ENCODE measurements at places on chromosomes 1 and 21.

DNA sequence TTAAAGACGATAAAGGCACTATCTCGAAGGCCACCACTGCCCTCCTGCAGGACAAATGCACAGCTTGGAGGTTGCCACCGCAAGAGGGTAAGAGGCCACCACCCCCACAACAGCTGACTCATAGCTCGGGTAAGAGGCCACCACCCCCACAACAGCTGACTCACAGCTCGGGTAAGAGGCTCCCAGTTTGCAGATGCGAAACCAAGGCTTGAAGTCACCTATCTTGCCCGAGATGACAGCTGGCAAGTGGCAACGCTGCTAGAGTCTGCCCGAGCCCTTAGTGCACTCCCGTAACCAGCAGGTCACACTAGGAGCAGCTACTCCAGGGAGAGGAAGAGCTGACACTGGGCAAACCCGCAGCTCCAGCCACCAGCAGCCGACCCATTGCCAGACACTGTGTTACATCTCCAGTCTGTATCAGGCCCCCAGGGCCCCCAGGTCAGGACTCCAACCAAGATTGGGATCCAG, 17.1 kb upstream of the SPSB1 start:
- DNase-seq, result peak; percentile 62

DNA sequence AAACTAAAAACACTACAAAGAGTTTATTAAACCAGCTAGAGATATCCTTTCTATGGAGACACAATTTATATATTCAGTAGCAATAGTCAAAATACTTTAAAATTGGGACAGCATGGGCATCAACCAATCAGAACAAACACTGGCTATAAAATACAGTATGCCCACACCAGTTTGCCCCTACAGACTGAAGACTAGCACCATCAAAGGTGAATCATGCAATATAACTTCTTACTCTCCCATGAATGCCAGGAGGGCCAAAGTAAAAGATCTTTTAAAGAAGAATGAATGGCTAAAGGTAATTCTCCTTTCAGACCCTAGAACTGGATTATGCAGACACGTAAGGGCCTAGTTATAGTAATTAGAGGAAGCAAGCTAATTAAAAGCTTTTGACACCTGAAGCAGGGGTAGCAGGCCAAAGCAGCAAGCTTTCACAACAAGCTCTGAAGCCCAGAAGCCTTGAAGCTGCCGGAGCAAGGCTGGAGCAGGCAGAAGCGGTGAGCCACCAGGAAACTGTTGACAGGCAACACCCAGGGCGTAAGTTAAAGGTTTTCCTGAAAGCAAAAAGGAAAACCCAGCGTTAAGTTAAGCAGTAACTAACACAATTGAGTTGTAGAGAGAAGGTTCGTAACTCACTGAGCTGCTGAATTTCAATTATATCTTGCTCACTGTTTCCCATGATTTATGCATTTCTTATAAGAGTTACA, 99.3 kb downstream of the CDC42BPA start:
- no peak for DNase-seq

- peak; percentile 9 for DNase-seq
These were observed 4.0 kb downstream of the HAO2 start for GRCh38 chr1:119372503-119373086.

GRCh38 chr1:55716151-55716550, 501.0 kb upstream of the USP24 start:
- DNase-seq, result no peak

DNA sequence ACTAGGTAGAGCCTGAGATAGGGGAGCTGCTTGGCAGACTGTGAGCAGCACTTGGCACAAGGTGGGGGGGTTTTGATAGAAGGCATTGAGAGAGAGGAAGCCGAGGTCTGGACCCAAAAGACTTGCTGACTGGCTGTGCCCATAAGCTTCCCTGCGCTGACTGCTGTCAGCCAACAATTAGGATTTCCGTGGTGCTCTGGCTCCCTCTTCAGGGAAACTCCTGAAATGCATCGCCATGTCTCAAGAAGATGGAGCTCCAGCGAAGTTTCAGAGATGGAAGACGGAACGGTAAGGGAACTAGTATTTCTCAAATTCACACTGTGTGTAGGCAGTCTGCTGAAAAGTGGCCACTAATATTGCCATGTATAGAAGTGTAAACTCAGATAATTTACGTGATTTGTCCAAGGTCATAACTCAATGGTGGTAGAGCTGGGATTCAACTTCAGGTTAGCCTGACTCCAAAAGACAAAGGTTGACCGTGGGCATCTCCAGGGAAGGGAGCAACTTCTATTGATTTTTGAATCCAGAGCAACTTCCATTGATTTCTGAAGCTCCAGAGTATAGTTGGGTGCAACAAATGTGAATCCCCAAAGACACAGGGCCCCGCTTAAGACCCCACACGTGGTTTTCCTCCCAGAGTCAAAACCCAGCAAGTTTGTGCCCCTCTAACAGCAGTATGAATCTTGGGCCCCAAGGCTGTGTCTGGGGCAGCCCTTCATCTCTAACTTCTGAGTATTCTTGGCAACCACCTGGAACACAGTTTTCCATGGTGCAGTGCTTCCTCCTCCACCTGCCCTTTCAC, 44.5 kb upstream of the CRNN start:
- DNase-seq, result no peak

GRCh38 chr1:119745034-119745433, 23.7 kb downstream of the HMGCS2 start:
- no peak for DNase-seq

- no peak for DNase-seq
These were observed 22.5 kb upstream of the GPR157 start for GRCh38 chr1:9151328-9151860.

- no peak for DNase-seq
These were observed 346.8 kb upstream of the FMN2 start for GRCh38 chr1:239744851-239745250.

DNA sequence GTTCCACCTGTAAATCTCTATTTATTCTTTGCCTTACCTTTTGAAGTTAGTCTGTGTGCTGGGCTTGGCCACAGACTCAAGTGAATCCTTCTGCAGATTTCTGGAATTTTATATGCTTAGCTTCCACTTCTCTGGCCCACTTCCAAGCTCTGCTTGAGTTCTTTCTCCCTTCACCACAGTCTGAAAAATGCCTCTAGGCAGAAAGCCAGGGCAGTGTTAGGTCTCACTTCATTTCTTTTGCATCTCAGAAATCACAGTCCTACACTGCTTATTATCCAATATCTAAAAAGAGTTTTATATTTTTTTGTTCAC, 48.9 kb downstream of the INKA2 start:
- no peak for DNase-seq

DNA sequence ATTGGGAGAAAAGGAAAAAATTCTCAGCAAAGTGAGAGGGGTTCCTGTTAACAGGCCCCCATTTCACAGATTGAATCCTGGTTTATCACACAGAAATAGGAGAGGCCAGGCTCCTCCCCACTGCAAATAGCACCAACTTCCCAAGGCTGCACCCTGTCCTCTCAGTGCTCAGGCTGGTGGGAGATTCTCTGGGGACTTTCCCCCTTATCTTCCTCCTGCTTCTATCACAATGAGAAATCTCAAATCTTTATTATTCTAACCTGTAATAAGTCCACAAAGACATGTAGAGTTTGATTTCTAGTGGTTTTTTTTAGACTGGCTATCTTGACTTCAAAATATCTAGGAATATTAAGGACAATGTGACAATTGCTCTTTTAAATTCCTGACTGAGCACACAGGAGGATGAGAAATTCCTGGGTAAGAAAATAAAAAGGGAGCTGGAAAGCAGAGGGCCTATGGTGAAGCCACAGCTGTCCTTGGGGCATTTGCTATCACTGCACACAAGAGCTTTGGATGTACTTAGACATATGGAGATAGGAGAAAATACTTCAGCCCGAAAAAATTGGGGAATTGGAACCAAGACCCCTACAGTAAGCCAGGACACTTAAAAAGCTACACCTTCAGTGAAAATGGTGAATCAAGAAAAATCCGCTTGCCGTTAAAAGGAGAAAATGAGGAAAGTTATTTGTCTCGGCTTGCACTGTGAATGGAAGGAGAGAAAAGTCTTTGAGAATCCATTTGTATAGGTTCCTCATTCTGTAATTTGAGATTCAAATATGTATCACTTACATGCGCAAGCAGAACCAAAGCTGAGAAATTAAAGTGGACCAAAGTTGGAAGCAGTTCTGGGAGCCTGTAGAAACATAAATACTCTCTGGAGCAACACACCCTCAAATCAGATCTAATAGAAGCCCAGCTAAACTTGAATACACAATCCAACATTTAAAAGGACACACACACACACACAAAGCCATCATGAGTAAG, 65.9 kb upstream of the C1orf105 start:
- DNase-seq, result no peak

DNA sequence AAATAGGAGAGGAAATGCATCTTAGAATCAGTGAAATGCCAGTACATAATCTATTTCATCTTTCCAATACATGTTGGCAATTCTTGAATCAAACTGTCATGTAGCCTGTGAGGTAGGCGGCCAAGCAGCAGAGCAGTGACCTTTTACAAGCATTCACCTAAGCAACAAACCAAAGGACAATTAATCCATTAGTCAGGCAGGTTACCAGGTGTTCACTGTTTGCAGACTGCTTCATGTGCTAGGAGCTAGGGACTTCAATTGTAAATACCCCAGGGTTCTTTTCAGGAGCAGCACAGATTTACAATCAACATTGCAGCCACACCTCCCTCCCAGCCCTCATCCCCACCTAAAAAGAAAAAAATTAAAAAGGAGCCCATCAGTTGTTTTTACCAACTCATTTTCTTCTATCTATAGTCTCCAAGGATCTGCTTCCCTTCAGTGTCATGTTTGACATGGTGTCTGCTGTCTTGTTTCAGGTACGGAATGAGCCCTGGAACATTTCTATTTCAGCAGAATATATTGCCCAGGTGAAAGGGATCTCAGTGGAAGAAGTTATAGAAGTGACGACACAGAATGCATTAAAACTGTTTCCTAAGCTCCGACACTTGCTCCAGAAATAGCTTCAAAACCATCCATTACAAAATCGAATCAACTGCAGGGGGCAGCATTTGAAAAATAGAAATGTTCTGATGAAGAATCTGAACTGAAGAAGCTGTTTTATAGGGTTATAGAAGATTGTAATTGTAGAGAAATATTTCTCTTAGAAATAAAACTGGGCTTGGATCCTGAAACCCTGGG, 23.0 kb downstream of the TATDN3 start:
- no peak for DNase-seq

GRCh38 chr1:244709476-244710368, 56.8 kb downstream of the DESI2 start:
- DNase-seq, result no peak

DNA sequence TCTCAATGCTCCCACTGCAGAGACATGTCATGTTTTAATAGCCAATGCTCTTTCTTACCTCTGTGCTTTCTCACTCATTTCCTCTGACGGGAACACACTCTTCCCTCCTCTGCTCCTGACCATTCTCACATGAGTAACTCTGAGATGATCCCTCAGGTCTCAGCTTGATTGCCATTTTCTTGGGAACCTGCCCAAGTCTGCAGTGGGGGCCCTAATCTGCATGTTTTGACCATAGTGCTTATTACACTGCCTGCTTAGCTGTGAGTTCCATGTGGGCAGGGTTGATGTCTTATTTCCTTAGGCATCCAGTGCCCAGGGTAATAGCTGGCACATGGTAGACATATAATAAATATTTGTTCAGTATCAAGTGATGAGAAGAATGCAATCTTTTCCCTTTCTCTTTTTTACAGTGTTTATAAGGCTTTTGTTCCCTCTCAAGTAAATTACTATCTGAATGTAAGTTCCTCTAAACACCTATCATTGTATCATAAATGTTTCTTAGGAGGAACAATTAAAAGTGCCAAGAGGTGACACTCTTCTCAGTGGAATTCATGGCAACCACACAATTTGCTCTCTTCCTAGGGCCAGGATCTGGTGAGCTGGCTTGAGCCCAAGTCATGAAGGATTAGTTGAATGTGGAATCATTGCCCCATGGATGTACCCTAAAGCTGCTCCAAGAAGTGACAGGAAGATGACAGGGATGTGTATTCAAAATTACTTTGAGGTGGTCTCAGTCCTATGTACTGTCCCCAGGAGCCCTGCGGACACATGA, 485.4 kb upstream of the USP24 start:
- no peak for DNase-seq

DNA sequence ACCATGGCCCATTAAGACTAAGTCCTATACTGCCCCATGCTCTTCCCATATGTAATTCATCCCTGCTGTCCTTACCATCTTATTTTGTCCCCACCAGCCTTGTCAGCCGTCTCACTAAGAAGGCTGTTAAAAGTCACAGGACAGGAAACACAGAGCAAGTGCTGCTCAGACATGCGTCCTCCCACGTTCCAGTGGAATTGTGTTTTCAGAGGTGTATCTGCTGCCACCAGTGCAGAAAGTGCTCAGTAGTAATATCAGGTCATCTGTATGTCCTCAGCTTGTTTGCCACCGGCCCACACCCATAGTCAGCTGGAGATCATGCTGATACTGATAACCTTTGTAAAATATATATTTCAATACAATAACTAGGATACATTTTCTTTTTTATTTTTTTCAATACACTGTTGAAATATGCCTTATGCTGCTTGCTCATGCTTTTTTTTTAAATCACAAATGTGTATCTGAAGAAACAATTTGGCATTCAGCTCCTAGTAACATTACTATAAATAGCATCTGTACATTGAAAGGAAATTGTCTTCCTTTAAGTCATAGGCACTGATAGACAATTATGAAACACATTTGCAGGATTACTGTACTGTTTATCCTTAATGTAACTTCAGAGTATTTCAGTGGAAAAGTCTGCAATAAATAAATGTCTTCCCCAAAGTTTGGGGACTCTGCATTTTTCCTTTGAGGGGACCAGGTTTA, 156.9 kb downstream of the EDEM3 start:
- no peak for DNase-seq

- no peak for DNase-seq
These were observed 33.0 kb upstream of the PDPN start for GRCh38 chr1:13550663-13551062.

- DNase-seq, result no peak
These were observed 4.8 kb downstream of the RER1 start for GRCh38 chr1:2396476-2396875.

- DNase-seq, result no peak
These were observed 22.5 kb downstream of the YTHDF2 start for GRCh38 chr1:28759257-28759656.

DNA sequence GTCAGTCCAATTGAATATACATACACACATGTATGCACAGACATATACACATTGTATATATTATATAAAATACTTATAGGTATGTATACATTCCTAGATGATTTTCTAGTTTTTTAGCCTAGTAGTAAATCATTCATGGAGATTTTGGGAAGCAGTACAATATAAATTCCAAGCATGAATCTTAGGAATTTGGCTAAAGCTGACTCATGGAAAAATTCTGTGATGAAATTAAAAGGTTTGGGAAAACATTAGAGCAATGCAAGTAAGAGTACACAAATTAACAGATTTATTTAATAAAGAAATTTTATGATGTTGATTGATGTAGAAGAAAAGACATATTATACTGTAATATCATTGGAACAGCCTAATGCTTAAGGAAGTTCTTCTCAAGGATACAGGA, 43.7 kb upstream of the PTGFR start:
- DNase-seq, result no peak

GRCh38 chr1:34774957-34775356, 6.1 kb upstream of the GJB3 start:
- no peak for DNase-seq

- DNase-seq, result no peak
These were observed 17.8 kb downstream of the AMPD2 start for GRCh38 chr1:109637446-109637845.

GRCh38 chr21:42237577-42237976, 18.6 kb downstream of the ABCG1 start:
- DNase-seq, result no peak

Data from 8988T (cell line).